NCI-H2227 treated with DMSO at 0.1 percent for 48 hours (cell line): ENCODE measurements at places on chromosomes 2 and 18.

GRCh38 chr2:88036606-88037005 lies 19.0 kb downstream of the KRCC1 start:
- DNase-seq: no peak

DNA sequence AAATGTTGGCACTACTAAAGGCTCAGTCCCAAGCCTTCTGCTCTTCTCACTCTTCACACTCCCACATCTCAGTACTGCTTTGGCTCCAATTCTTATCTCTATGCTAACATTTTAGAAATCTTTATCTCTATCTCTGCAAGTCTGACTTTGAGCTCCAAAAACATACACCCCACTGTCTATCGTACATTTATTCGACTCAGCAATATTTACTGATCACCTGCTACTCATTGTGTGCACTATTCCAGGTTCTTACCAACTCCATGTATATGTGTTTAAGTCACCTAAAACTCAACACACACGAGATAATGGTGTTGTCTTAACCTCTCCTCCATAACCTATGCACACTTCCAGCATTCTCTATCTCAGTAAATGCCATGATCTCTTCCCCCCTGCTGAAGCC lies 268.2 kb upstream of the CRIM1 start:
- no peak for DNase-seq

DNA sequence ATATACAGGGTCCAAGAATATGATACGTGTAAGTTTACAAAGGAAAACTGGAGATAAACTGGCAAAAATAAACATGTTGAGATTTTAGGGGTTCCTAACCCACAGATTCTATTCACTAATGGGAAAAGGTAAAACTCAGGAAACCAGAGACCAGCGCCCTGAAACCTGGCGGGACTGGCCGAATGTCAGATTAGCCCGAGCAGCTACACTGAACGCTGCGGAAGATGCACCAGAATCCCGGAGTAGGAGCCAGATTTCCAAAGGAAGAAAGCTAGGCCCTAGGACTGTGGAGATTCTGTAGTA lies 679 bp upstream of the WDR75 start:
- DNase-seq: no peak

GRCh38 chr18:8507361-8507760 lies 101.9 kb upstream of the RAB12 start:
- DNase-seq: no peak

DNA sequence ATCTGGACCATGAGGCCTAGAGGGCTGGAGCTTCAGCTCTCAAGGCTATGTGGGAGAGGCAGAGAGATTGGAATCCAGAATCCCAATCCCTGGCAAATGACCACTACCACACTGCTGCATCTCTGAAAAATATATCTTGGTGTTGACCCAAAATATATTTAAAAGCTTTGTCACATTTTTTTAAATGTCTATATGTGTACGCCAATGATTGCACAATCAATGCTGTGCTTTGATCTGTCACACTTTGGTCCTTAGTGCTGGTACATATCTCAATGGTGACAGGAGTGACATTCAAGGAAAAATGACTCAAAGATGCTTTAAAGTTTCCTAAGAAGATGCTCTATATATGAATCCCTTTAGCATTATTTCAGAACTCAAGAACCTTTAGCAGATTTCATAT lies 31.7 kb upstream of the NEDD4L start:
- no peak for DNase-seq

DNA sequence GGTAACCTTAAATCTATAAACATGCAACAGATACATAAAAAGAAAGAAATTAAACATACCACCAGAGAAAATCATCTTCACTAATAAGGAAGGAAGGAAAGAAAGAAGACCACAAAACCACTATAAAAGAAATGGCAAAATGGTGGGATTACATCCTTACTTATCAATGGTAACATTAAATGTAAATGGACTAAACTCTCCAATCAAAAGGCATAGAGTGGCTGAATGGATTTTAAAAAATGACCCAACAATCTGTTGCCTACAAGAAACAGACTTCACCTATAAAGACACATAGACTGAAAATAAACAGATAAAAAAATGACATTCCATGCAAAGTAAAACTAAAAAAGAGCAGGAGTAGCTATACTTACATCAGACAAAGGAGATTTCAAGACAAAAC lies 195.4 kb downstream of the GALNT13 start:
- no peak for DNase-seq

DNA sequence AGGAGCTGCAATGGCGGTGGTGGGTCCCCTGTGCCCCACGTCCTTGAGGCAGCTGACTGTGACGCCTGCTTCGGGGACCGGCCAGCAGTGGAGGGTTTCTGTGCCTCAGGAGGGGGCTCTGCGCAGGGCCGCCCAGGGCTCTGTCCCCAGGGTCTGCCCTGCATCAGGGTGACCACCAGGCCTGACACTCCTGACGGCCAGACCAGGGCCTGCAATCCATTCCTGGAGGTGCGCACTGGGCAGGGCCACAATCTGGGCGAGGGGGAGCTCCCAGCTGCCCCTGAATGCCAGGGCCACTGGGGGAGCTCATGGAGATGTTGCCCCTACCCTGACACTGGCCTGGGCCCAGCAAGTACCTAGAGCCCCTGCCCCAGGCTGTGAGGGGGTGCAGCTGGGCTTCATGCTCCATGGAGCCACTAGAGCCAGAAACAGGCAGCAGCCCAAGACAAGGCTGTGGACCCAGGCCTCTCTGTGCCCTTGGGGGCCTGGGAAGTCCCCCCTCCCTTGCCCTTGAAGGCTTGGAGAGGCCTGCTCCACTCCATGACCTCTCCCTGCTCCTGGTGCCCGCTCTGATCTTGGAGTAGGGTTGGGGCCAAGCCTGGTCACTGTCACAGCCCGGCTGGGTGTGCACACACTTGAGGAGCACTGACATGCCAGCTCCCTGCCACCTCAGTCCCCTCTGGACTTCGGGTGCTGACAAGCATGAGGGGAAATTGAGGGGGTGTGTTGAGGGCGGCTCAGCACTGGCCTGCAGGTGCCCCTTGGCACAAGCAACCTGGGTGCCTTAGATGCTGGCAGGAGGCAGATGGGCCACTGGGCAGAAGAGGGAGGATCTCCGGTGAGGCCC lies 55.9 kb downstream of the LDAH start:
- no peak for DNase-seq

GRCh38 chr2:109208951-109209335 lies 79.9 kb downstream of the SH3RF3 start:
- DNase-seq: no peak

DNA sequence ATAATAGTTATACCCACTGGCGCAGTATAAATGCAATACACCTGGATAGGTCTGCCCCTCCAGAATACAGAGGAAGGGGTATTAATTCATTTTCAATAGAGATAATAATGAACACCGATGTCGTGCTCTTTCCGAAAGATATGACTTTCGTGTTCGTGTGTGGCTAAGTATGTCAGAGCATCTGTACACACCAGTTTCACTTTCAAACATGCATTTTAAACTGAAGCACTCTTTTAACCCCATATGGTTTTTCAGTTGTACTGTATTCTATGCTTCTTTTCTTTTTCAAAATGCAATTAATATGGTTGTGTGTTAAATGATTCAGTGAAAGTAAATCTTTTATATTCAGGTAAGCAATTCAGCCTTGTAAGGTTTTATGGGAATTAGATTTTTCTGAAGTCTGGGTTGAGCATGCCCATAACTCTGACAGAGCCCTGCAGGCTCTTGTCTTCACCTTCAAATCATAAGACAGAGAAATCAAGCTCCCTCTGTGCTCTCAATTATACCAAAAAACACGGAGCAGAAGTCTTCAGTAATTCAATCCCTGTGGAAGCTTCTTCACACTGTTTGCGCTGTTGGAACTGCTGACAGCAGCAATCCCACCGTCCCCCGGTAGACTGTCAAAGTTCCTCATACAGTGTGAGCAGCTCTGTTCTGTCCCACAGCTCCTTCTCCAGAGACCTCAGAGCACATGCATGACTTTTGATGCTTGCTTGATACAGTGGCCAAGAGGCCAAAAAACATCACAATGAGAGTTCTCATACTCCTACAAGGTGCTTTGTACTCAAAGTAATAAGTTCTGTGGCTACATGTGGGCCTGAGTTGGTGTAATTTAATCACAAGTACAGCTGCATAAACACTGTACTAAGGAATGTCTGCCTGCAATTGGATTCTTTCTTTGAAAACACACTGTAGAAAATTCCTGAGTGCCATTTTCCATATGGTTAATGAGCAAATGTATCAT lies 186.8 kb downstream of the ZNF521 start:
- DNase-seq: no peak

DNA sequence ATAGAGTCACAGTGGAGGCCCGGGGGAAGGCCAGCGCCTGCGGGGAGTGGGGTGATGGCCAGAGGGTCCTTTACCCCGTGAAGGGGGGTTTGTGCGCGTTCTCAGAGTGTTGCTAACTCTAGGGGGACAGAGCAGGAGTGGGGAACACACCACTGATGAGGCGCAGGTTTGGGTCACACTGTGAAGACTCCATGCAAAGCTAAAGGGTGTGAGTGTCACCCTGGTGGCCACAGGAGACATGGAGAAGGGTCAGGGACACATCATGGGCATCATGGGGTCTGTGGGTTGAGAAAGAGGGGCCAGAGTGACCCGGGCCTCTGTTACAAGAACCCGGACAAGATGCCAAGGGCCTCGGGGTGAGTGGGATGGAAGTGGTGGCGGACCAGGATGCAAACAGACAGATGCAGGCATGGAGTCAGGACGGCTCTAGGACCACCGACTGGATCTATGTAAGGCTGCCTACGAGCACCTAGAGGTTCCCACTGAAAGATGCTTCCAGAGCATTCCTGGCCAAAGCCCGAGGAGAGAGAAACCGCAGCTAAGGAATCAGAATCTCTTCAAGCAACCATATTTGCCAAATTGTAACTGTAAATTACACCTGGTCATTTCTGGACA lies 84.3 kb downstream of the PXDN start:
- DNase-seq: no peak

DNA sequence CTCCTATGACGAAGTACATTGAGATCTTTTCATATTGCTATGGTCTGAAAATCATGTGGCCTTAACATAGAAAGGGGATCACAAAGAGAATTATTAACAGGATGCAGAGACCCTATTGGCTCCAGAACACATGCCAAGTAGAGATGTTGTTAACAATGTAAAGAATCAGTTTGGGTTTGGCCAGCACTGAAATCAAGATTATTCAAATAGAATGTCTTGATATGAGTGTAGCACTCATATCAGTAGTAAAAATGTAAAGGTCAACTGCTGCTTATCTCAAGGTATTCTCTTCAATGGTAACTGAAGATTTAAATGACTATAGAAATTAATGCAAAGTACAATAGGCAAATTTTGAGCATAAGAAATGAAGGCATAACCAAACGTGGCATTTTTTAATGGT lies 262.8 kb downstream of the PTH2R start:
- DNase-seq: no peak

GRCh38 chr2:159710601-159711180 lies 1.6 kb upstream of the MARCHF7 start:
- DNase-seq: peak; percentile 34
